Effector memory CD8-positive, alpha-beta T cell (primary cell): ENCODE measurements at places on chromosomes 1 and 21.
A peak's percentile ranks its signal among the peaks of the same experiment; 100 is the strongest.

DNA sequence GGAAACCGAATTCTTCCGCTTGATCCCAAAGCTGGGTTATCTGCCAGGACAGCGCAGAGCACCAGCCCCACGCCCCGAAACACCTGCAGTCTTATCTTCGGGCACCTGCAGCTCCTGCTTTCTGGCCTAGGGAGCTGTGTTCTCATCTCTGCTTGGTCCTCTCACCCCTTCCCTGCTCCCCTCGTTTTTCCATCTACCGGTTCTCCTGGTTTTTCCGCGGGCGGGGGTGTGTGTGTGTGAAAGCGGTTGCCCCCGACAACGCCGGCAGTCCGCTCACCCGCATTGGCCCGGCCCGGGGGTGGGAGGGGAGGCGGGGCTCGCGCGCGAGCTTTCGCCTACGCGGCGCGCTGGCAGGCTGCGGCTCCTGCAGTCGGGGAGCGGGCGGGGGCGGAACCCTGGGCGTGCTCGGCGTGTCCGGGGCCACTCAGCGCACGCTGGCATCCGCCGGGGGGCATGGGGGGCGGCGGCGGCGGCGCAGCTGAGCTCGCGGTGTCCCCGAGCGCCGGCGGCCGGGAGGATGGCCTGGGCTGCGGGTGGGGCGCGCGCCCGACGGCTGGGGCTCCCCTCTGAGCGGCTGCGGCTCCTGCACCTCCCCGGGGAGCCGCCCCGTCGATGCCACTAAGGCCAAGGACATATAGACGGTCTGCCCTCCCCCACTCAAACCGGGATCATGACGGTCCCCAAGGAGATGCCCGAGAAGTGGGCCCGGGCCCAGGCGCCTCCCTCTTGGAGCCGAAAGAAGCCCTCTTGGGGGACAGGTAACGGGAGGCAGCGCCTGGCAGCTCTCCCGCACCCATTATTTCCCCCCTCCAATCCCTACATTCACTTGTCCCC, 3.2 kb downstream of the ATP8B2 start:
- DNase-seq = peak; percentile 87

- no peak for DNase-seq
These were observed 125.5 kb downstream of the PGBD5 start for GRCh38 chr1:230300322-230301301.

DNA sequence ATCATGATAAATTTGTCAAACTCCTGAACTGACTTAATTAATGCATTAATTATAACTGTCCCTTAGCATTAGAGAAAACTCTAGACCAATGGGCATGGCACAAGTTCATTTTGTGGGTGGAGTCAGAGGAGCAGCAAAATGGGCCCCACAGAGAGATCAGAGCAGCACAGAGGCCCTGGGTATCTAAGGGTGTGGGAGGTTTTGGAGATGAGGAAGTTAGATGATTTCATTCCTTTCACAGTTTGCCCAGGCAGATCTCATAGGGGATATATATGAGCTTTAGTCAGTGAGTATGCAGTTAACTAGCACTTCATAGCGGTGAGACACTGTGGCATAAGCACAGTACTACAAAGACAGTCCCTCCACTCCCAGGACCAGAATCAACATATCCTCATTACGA, 117.3 kb downstream of the MAB21L3 start:
- no peak for DNase-seq

- DNase-seq = no peak
These were observed 30.9 kb downstream of the AGT start for GRCh38 chr1:230682882-230683610.

DNA sequence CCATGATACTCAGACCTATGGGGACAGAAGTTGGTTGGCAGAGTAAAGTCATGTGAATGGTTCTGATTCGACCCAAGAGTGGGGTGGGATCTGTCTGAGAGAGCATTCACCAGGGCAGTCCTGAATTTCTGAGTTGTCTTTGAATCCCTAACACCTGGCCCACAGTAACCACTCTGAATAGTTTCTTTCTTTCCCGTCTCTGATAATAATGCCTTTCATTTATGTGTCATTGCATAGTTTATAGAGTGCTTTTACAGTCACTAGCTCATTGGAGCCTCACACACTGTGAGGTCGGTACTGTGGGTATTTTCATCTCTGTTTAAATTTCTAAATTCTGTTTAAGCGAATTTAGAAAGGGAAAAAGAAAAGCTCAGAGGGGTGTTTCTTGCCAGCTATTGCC, 147.1 kb downstream of the C1orf21 start:
- no peak for DNase-seq

GRCh38 chr1:170307426-170307825, 161.7 kb downstream of the NTMT2 start:
- no peak for DNase-seq

DNA sequence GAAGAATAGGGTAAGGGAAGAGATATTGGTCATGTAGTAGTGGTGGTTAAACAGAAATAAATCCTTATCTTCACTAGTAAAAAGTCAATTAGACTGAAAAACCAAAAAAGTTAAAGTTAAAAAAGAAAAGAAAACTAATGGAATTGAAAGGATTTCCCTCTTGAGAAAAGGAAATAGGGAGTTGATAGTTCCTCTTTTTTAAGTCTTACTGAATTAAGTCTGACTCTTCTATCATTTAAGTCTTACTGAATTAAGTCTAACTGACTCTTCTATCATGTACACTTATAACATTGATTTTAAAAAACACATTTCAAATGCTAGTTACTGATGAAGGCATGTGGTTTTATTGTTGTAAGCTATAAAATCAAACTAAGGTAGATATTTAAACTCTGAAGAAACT, 49.5 kb upstream of the TENT5C start:
- DNase-seq = no peak

DNA sequence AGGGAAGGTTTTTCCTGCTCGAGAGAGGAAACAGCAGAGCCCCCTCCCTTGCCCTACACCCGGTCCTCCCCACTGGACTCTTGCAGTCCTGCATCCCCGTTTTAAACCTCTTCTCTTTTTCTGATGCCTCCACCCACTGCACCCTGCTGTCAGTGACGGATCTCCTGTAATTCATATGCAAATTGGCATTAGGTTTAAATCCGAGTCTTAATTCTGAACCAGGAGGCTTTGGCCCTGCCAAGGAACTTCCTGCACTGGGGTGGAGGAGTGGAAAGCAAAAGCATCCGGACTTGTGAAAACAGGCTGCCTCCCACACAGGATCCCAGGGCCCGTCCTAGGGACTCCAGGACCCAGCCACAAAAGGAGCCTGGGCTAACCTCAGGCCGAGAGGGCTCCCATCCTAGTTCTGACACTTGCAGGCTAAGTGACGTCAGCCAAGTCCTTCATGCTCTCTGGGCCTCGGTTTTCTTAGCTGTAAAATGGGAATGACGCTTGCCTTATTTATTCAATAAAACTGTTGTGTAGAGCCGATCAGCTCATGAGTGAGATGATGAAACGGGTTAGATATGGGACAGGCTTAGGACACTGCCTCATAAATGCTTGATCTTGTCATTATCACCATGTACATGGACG, 613.3 kb downstream of the AJAP1 start:
- no peak for DNase-seq

- DNase-seq = peak; percentile 42
These were observed 51.4 kb downstream of the RHBG start for GRCh38 chr1:156420205-156421061.

DNA sequence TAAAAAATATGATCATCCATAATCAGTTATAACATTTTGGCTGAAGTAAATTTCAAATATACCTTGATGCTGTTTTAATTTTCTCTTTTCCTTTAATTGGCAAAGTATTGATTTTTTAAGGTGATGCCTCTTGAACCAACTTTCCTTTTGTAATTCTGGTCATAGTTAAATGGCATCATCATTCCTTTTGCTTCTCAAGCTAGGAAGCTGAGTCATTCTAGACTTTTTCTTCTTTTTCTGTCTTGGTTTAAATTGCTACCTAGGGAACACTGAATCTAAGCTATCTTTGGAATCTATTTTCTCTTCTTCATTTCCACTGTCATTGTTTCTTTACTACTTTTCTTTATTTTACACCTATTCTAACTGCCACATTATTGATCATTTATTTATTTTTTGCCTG, 162.7 kb downstream of the HMCN1 start:
- no peak for DNase-seq

- no peak for DNase-seq
These were observed 657 bp upstream of the HDAC1 start for GRCh38 chr1:32291145-32291707.

GRCh38 chr1:187960125-187960638, 1131.4 kb downstream of the PLA2G4A start:
- DNase-seq = no peak

DNA sequence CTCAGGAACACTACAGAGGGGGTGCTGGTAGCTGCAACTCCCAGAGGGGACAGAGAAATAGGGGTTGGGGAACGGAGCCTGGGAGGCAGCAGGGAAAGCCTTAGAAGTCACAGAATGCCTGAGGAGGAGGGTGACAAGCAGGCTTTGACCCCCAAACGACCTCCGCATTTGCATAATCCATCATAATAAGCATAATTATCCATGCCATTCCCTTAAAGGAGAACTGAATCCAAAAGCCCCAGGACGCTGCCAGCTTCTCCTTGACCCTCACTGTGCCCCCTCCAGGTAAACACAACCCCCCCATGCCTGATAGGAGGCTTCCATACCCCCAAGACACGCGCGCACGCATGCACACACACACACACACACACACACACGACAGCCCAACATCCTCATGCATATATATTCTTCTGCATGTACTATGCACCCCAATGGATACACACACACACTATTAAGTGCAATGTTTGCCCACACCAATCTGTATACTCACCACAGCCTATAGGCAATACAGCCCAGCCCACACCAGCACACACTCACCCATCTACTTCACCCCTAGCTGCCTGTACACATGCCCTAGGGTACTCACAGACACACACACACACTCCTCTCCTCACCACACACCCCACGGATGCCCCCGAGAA, 27.8 kb downstream of the SDC3 start:
- no peak for DNase-seq

- DNase-seq = no peak
These were observed 192.8 kb downstream of the FCRL5 start for GRCh38 chr1:157359314-157360022.

GRCh38 chr1:181504399-181504842, 21.1 kb downstream of the CACNA1E start:
- DNase-seq = no peak

DNA sequence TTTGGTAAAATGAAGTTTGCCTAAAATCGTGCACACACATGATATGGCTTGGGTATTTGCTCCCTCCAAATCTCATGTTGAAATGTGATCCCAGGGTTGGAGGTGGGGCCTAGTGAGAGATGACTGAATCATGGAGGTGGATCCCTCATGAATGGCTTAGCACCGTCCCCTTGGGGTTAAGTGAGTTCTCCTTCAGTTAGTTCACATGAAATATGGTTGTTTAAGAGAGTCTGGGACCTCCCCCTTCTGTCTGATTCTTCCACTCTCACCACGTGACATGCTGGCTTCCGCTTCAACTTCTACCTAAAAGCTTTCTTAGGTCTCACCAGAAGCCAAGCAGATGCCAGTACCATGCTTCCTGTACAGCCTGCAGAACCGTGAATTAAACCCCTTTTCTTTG, 58.4 kb downstream of the SIPA1L2 start:
- no peak for DNase-seq

- no peak for DNase-seq
These were observed 82.1 kb downstream of the ADARB1 start for GRCh38 chr21:45156459-45156858.

DNA sequence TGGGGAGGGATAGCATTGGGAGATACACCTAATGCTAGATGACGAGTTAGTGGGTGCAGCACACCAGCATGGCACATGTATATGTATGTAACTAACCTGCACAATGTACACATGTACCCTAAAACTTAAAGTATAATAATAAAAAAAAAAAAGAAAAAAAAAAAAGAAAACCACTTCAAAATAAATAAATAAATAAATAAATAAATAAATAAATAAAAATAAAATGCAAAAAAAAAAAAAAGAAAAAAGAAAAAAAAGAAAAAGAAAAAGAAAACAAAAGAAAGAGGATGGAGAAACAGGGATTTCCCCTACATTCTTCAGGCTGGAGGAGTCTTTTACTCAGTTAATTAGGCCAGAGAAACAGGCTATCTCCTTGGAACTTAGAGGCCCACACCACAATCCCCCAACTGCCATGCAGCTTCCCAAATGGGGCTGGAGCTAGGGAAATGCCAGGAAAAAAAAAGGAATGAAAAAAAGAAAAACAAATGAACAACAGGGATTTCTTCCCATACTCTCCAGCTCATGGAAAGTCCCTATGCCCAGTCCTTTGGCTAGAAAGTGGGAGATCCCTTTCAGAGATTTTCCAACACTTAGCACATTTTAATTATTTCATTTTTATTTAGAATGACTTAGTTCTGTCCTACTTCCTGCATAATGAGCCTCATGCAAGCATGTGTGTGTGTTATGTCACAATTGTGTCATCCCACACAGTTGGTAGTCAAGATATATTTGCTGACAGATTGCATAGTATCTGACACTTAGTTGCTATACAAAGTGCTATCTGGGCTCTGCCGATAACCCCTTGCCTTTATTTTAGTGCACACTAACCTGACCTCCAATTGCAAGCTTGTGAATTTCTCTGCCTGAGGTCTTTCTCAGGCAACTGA, 486.4 kb downstream of the PLPP3 start:
- DNase-seq = no peak

DNA sequence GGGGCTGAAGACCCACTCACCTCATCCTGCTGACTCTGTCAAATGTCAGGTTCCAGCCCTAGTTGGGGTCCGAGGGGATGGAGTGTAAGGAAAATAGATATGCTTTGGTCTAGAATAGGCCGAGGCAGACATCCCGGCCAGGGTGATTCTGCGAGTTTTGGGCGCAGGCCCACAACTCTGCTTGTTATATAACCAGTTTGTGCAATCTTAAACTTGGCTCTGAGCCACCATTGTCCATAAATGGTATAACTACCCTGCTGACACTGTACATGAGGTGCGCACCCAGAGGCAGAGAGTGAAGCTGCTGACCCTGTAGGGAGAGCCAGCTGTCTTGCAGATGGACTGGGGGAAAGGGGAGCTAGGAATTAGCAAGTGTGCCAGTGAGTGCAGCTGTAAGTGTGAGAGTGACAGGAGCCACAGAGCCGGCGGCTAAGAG, 1388.8 kb downstream of the AMY1C start:
- DNase-seq = no peak

DNA sequence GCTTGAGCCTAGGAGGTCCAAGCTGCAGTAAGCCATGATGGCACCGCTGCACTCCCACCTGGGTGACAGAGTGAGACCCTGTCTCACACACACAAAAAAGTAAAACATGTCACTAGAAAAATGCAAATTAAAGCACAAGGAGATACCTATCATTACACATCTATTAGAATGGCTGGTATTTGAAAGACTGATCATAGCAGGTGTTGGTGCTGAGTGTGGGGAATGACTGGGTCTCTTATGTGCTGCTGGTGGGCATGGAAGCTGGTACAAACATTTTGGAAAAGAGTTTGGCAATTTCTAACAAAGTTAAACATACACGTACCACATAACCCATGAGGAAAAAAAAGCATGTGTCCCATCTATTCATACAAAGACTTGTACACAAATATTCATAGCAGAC, 142.1 kb upstream of the ZBTB40 start:
- no peak for DNase-seq

- DNase-seq = no peak
These were observed 25.6 kb downstream of the LRRC71 start for GRCh38 chr1:156945881-156946661.

GRCh38 chr21:31752967-31753366, 21.0 kb upstream of the SCAF4 start:
- no peak for DNase-seq
